Activated CD4-positive, alpha-beta memory T cell treated with anti-CD3 and anti-CD28 coated beads for 36 hours (primary cell): ENCODE measurements at places on chromosomes 7 and 10. TPM values are rescaled to one million over a fixed set of nuclear protein-coding genes. Genes with fewer than 3 reads are reported as not detected.
A peak's percentile ranks its signal among the peaks of the same experiment; 100 is the strongest.

GRCh38 chr10:2979306-2979705, 88.0 kb upstream of the PFKP start:
- H3K36me3 ChIP-seq = no peaks in the 10 kb centered on the region
- no peak overlapping the region for H3K27ac ChIP-seq
- no peak overlapping the region for H3K4me3 ChIP-seq
- DNase-seq = no peak
- peaks cover 3% of the 10 kb centered on the region for H3K27me3 ChIP-seq
- no peaks in the 10 kb centered on the region for H3K4me1 ChIP-seq

DNA sequence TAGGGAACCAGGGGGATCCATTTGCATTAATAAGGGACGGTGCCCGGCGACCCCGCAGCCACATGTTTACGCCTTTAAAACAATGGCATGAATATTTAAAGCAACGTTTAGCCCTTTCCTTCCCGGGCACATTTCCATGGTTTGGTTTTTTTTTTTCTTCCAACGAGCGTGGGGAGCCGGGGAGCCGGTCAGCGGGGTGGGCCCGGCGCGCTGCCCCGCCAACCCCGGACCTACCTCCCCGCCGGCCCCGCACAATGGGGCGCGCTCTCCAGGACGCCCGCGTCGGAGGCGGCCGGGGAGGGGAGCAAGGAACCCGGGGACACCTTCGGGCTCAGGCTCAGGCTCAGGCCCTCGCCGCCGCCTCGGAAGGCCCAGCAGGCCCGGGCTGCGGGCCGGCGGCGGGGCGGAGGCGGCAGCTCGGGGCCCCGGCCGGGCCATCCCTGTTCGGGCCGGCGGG, 1.0 kb downstream of the SEPHS1 start:
- peak overlapping the region; percentile 78 for H3K4me3 ChIP-seq
- H3K27me3 ChIP-seq = no peaks in the 10 kb centered on the region
- peaks cover 11% of the 10 kb centered on the region for H3K36me3 ChIP-seq
- peaks cover 50% of the 10 kb centered on the region for H3K4me1 ChIP-seq
- no peak for DNase-seq

GRCh38 chr10:115831016-115831415, 442.0 kb downstream of the GFRA1 start:
- no peak overlapping the region for H3K4me3 ChIP-seq
- no peaks in the 10 kb centered on the region for H3K4me1 ChIP-seq
- H3K27me3 ChIP-seq = no peaks in the 10 kb centered on the region

NYAP1 gene
- 0.17 TPM for total RNA-seq

DNA sequence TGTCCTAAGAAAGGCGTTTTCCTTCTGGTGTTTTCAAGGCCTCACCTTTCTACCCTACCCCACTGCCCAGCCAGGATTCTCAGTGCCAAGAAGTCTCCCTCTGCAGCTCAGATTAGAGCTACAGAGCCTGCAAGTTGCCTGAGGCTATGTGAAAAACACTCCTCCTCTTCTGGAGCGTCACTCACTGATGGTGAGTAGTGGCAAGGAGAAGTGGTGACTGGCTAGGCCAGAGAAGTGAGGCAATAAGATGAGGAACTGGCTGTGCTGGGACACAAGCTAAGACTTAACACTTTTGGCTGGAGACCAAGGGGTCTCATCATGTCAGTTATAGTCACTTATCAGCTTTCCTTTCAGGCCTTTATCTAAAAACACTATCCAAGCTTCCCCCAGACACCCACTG, 86.7 kb upstream of the PRKAR2B start:
- no peak for DNase-seq
- no peak overlapping the region for H3K4me3 ChIP-seq
- H3K36me3 ChIP-seq = no peaks in the 10 kb centered on the region
- no peak overlapping the region for H3K27ac ChIP-seq
- peaks cover 2% of the 10 kb centered on the region for H3K27me3 ChIP-seq

HOXA1 gene
- 0.43 TPM for total RNA-seq

GRCh38 chr7:30149640-30150272, 15.0 kb downstream of the MTURN start:
- H3K4me1 ChIP-seq = no peaks in the 10 kb centered on the region
- H3K36me3 ChIP-seq = peaks cover 4% of the 10 kb centered on the region
- DNase-seq = no peak
- no peak overlapping the region for H3K4me3 ChIP-seq

DNA sequence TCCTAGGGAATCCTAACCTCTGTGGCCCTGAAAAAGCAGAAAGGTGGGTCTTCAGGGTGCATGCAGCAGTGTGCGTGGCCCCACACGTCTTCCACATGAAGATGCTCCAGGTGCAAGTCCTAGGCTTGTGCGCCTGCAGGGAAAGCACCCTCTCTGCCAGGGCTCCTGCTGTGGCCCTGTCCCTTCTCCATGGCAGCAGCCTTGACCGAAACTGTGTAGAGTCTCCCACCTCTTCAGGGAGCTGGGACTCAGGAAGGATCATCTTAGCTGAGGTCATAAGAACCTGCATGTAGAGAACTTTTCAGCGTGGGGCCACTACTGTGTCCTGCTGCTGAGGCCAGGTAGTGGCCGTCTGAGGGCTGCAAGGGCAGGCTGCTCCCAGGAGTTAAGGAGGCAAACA, 6.3 kb upstream of the CSGALNACT2 start:
- no peak overlapping the region for H3K27ac ChIP-seq
- no peaks in the 10 kb centered on the region for H3K27me3 ChIP-seq
- H3K36me3 ChIP-seq = peaks cover 5% of the 10 kb centered on the region
- H3K4me1 ChIP-seq = peaks cover 34% of the 10 kb centered on the region

CYP3A4 gene
- not detected for total RNA-seq

GRCh38 chr10:88792661-88793060, 9.9 kb upstream of the LIPM start:
- H3K36me3 ChIP-seq = no peaks in the 10 kb centered on the region
- H3K4me1 ChIP-seq = peaks cover 18% of the 10 kb centered on the region
- H3K27me3 ChIP-seq = peaks cover 9% of the 10 kb centered on the region
- no peak overlapping the region for H3K27ac ChIP-seq
- H3K4me3 ChIP-seq = no peak overlapping the region
- peak; percentile 9 for DNase-seq

GRCh38 chr7:36064676-36065075, 88.4 kb upstream of the EEPD1 start:
- no peak for DNase-seq
- no peak overlapping the region for H3K27ac ChIP-seq
- H3K27me3 ChIP-seq = peaks cover 2% of the 10 kb centered on the region
- H3K36me3 ChIP-seq = no peaks in the 10 kb centered on the region
- no peak overlapping the region for H3K4me3 ChIP-seq

DNA sequence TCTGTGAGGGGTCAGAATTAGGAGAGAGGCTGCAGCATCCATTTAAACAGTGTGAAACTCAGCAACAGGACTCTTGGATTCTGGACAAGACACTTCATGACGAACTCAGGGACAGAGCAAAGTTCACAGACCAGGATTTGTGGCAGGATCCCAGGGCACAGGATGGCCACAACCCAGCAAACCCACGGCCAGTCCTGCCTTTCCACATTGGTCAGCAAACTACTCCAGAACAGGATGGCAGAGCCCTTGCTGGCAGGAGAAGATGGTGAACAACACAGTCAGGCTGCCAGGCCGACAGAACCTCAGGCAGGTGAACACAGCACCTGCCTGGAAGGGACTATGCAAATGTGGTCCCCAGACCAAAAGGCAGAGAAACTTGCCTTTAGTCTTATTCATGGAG, 34.4 kb downstream of the VSTM4 start:
- DNase-seq = no peak
- no peak overlapping the region for H3K4me3 ChIP-seq
- H3K36me3 ChIP-seq = no peaks in the 10 kb centered on the region
- peaks cover 27% of the 10 kb centered on the region for H3K4me1 ChIP-seq
- no peak overlapping the region for H3K27ac ChIP-seq

GNG11 gene
- not detected for total RNA-seq

DNA sequence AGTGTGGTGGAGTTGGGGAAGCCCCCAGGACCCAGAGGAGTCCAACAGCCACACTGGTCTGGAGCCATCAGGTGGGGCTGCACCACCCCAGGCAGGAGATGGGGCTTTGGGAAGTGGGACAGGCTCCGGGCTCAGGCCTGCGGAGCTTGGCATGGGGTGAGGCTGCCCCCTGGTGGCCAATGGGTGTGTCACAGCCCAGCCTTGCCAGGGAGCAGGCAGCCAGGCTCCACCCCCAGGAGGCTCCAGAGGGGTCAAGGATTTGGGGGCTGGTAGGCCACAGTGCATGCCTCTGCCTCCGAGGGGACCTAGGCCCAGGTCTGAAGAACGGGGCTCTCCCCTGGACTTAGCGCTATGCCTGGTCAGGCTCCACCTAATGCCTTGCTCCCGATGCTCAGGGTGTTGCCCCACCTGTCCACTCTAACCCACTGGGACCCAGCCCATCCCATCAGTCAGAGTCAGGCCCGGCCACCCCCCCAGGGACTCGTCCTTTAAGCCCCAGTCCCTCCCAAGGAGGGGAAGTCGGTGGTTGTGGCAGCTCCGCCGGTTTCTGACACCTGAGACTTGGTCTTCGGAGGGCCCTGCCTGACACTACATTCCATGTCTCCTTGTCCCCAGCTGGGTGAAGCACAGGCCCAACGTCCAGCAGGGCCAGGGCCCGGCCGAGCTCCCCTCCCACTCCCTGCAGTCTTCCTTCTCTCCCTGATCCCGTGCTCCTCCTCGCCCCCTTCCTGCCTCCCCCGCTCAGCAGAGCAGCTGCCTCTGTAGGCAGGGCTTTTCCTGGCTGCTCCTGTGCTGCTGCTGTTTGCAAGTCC, 11.3 kb upstream of the SAMD8 start:
- H3K27me3 ChIP-seq = no peaks in the 10 kb centered on the region
- peak; percentile 87 for DNase-seq
- H3K27ac ChIP-seq = no peak overlapping the region
- no peaks in the 10 kb centered on the region for H3K36me3 ChIP-seq
- H3K4me3 ChIP-seq = no peak overlapping the region

GRM3 gene
- not detected for total RNA-seq
